Inflammatory macrophage treated with lipopolysaccharide for 1 hour (primary cell): ENCODE measurements at places on chromosomes 16 and 17.

DNA sequence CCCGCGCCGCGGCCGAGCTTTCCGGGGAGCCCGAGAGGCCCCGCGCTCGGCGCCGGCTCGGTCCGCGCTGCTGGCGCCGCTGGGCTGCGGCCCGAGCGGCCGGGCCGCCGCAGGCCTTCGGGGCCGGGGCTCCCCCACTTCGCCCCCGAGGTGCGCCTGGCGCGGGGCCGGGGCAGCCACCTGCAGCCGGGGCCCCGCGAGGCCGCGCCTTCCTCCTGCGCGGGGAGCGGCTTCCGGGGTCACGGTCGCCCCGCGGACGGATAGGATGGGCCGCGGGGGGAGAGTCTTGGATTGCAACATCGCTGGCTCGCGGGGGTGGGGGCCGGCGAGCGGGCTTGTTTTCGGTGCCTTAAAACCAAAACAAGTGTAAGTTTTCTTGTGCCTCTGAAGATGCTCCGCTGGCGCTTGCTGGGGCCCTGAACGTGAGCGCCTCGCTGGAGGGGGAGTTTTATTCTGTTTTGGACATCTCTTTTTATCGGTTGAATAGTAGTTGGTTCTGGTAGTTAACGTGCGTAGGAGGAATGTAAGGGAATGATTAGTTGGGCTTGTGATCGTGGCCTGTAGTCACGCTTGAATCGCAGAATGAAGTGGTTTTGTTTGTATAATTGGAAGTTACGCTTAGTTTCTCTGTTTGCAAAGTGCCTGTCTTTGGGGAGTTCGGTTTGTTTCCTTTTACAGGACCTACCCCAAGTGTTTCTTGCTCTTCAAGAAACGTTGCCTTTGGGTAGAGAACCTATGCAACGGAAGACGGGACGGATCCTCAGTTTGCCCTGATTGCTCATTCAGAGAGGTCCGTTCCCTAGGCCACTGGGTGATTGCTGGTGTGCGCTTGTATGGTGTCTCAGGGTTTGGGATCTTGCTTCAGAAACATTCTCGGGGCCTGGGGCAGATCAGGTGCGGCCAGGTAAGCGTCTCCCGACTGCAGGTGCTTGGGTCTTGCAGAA lies 724 bp downstream of the UBE2I start:
- DNase-seq: peak; percentile 73

GRCh38 chr17:10045871-10046658 lies 141.0 kb upstream of the RCVRN start:
- DNase-seq: no peak

DNA sequence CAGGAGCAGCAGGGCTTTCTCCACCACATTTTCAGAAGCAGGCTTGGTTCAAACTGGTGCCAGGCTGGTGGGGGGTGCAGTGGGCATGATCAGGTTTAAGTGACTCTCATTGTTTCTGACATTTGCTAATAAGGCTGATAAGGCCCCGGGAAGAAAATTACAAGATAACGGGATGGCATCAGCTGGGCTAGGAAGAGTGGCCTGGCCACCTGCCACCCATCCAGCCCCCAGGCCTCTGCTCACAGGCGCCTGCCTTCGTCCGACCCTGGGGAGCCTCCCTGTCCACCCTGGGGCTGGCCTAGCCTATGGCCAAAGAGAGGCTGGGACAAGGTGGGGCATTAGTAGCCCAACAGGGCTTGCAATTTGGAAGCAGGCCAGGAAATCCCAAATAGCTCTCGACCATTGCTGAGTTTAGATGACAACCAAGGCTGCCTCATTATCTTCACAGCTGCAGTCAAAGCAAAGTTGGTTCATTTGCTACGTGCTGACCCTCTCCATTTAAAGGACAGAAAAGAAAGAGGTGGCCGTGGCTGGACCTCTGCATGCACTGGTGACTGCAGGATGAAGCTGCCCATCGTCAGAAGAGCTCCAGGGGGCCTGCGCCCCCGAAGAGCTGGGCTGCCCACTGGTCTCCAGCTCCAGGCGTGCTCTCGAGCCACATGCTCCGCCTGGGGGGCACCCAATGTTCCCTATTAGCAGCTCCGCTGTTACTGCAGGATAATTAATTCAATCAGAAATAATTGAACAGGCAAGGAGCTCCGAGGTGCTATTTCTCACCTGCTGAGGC lies 44.9 kb downstream of the PEMT start:
- no peak for DNase-seq

DNA sequence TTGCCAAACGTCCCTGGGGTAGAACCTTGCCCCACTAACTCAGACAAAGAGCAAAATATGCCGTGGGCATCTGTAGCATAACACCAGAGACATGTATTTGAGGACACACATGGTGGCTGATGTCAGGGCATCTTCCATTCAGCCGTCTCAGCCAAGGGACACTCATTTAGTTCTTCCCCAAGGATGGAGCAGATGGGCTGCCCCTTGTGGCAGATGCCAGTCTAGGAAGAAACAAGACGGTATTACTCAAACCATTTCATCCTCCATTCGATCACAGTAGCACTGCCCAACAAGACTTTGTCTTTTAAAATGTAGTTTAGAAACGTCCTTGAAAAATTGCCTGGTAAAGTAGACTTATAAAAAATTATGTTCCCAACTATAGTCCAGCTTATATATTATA lies 937.6 kb upstream of the EEF2KMT start:
- no peak for DNase-seq

DNA sequence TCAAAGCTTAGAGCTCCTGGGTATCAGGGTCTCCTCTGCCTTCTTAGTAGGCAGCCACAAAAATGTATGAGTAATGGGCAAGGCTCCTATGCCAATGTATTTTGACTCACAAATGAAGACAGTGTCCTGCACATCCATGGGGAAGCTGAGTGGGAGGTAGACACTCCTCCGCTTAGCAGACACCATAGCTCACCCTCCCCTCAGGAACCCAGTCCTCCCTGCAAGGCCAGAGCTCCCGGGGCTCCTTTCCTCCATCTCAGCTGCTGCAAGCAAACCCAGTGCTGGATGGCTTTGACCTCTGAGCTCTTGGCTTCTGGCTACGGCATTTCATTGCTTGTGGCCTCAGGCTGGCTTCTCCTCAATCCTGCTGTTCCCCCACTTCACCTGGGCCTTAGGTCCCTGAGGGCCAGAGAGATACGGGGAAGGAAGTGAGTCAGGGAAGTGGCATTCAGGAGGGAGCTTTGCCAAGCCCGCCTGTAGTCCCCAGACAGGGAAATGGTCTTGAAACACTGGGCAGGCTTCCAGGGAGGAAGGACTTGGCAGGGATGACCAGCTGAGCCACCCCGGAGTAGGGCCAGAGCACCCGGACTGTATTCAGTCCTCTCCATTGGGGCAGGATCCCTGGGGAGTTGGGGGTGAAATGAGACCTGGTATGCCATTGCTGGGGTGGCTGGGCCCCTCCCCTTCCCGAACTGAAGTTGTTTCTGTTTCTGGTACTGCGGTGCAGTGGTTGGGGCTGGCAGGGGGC lies 4.5 kb downstream of the ABCC3 start:
- peak; percentile 55 for DNase-seq

DNA sequence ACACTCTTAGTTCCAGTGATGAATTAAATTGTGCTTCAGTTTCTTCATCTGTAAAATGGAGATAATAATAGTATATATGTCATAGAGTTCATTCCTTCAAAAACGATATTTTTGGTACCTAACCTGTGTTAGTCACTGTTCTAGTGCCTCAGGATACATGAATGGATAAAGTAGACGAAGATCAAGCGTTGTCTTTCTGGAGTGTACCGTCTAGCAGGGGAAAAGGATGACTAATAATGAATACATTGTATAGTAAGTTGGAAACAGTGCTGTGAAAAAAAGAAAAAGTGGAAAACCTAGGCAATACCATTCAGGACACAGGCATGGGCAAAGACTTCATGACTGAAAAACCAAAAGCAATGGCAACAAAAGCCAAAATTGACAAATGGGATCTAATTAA lies 8.6 kb downstream of the KRT10 start:
- no peak for DNase-seq

DNA sequence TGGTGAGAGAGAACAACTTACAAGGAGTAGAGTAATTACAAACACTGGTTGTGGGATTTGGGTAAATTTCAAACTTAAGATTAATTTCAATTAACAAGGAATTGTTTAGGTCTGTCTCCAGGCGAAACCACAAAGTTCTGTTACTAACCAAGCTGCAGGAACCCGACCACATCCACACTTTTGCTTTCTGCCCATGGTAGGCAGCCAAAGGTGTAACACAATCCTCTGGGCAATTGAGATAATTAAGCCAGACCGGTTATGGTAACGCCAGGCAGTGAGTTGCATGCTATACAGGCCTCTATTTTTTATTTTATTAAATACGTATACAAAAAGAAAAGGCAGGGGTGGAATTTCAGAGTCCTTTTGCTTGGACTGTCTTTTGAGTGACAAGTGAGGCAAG lies 12.0 kb downstream of the KCNJ2 start:
- DNase-seq: no peak

GRCh38 chr17:79495665-79496064 lies 115.2 kb downstream of the RBFOX3 start:
- DNase-seq: no peak

- peak; percentile 80 for DNase-seq
These were observed 34.7 kb downstream of the SOCS3 start for GRCh38 chr17:78325076-78325687.
